Smooth muscle cell of the umbilical artery (primary cell): ENCODE measurements at places on chromosomes 7 and 10. TPM values are rescaled to one million over a fixed set of nuclear protein-coding genes. Genes with fewer than 3 reads are reported as not detected.

Gene GPR141
- not detected in 2 replicates for total RNA-seq

Gene HOXA6
- total RNA-seq, result 3.6 and 5.8 TPM in 2 replicates

Gene GPR22
- not detected in 2 replicates for total RNA-seq

Gene POLR2J2
- total RNA-seq, result 2.3 and 2.7 TPM in 2 replicates

Gene ITPRID1
- not detected in 2 replicates for total RNA-seq

Gene PRXL2A
- total RNA-seq, result 19.6 and 23.6 TPM in 2 replicates

Gene A1CF
- total RNA-seq, result not detected in 2 replicates

Gene ACSM6
- total RNA-seq, result not detected in 2 replicates

Gene TMEM176B
- total RNA-seq, result not detected in 2 replicates

Gene EXOC4
- total RNA-seq, result 78.4 and 133 TPM in 2 replicates

Gene PNLIPRP1
- not detected in 2 replicates for total RNA-seq

Gene TWIST1
- 24.9 and 41.6 TPM in 2 replicates for total RNA-seq

Gene PRRT4
- not detected in 2 replicates for total RNA-seq

Gene NPSR1
- total RNA-seq, result not detected in 2 replicates

Gene HOXA11
- total RNA-seq, result 13.2 and 13.4 TPM in 2 replicates

Gene PTF1A
- not detected in 2 replicates for total RNA-seq

Gene AOAH
- total RNA-seq, result not detected in 2 replicates

Gene TSPAN13
- total RNA-seq, result 64.1 and 71.3 TPM in 2 replicates

Gene FRG2B
- not detected in 2 replicates for total RNA-seq

Gene OR13A1
- total RNA-seq, result not detected in 2 replicates

Gene KIF11
- total RNA-seq, result 2.4 and 16.4 TPM in 2 replicates

Gene CYP2C18
- not detected in 2 replicates for total RNA-seq

Gene GRID1
- total RNA-seq, result 0.09 and 0.30 TPM in 2 replicates

Gene GRID2IP
- not detected in 2 replicates for total RNA-seq

Gene ERVW-1
- total RNA-seq, result not detected in 2 replicates

Gene PLXDC2
- total RNA-seq, result 18.0 and 19.0 TPM in 2 replicates

Gene DLX6
- not detected in 2 replicates for total RNA-seq

Gene DIP2C
- 18.9 and 19.0 TPM in 2 replicates for total RNA-seq

Gene HSPA12A
- 10.7 and 20.9 TPM in 2 replicates for total RNA-seq

Gene CPN1
- not detected in 2 replicates for total RNA-seq

Gene PAPOLB
- total RNA-seq, result 0.05 TPM in 1 of 2 replicates, not detected in the other

Gene CCL26
- total RNA-seq, result 1.1 and 3.0 TPM in 2 replicates

Gene FAM13C
- total RNA-seq, result 0.59 and 1.2 TPM in 2 replicates

Gene ST8SIA6
- 0.14 TPM in 1 of 2 replicates, not detected in the other for total RNA-seq

Gene LDB3
- total RNA-seq, result 0.30 and 0.46 TPM in 2 replicates

Gene NCF1
- not detected in 2 replicates for total RNA-seq

Gene TRPV5
- total RNA-seq, result not detected in 2 replicates

Gene SPDYE11
- total RNA-seq, result not detected in 2 replicates

Gene PRR15
- total RNA-seq, result under 0.01 and 1.2 TPM in 2 replicates

Gene C10orf67
- 0.18 TPM in 1 of 2 replicates, not detected in the other for total RNA-seq

Gene LIPM
- not detected in 2 replicates for total RNA-seq

Gene CALHM2
- total RNA-seq, result 9.2 and 12.1 TPM in 2 replicates

Gene SIRT1
- total RNA-seq, result 14.6 and 18.8 TPM in 2 replicates

Gene CDC14C
- total RNA-seq, result not detected in 2 replicates

Gene GHRHR
- not detected in 2 replicates for total RNA-seq

Gene BICC1
- total RNA-seq, result 21.9 and 22.0 TPM in 2 replicates

Gene CADPS2
- 8.6 and 23.5 TPM in 2 replicates for total RNA-seq

Gene ZNF727
- not detected in 2 replicates for total RNA-seq

Gene FANK1
- 4.5 and 4.6 TPM in 2 replicates for total RNA-seq

Gene FAM171A1
- 11.3 and 27.5 TPM in 2 replicates for total RNA-seq

Gene SLC26A5
- total RNA-seq, result not detected in 2 replicates

Gene GNB2
- 61.5 and 126 TPM in 2 replicates for total RNA-seq

Gene PIK3CG
- not detected in 2 replicates for total RNA-seq

Gene TMEM176A
- not detected in 2 replicates for total RNA-seq
